ENCODE measurements at places on chromosomes 2 and 18.

DNA sequence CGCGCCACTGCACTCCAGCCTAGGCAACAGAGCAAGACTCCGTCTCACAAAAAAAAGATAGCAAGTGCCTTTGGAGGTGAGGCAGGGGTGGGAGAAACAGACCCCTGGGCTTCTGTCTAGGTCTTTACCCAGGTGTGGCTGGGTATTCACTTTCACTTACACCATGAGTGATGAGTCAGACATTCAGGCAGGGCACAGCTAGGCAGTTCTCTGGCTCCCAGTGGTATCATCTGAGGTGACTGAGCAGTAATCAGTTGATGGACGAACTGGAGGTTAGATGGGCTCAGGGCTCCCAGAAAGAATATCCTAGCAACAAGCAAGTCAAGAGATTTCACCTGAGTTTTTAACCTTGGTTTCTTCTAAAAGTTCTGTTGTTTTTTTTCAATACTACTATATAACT lies 107.0 kb upstream of the RAB6C start:
- no peak for DNase-seq

- DNase-seq: no peak
Measured at GRCh38 chr18:77131652-77132368, 773 bp downstream of the MBP start.

GRCh38 chr2:159788253-159788652 lies 9.8 kb downstream of the CD302 start:
- DNase-seq: no peak

- peak; percentile 21 for DNase-seq
Measured at GRCh38 chr2:181231886-181232621, 225.1 kb upstream of the ITGA4 start.

- DNase-seq: no peak
Measured at GRCh38 chr2:165700531-165700930, 93.5 kb downstream of the GALNT3 start.

DNA sequence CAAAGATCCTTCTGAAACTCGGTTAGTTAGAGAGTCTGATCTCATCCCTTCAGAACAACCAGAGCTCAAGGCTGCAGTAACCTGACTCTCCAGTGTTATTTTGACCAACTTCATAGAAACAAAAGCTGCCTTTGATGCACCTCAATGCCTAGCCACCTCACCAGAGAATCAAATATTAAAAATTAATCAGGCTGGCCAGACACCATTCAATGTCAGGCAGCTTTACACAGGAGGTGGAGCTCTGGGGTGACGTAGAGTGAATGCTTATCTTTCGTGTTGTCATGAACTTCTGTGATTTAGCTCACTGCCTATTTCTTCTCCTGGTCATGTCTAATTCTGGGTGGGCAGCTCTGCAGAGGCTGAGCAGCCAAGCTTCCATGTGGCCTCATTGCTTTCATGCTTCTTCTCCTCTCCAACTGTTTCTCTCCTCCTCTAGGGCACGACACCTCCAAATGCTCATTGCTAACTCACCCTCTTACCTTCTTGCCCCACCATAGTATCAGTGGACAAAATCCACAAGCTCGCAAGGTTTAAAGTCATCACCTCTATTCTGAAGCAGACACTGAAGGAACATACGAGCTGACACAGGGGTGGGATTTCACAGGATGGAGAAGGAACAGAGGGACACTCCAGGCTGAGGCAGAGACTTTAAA lies 39.4 kb downstream of the AAK1 start:
- no peak for DNase-seq

DNA sequence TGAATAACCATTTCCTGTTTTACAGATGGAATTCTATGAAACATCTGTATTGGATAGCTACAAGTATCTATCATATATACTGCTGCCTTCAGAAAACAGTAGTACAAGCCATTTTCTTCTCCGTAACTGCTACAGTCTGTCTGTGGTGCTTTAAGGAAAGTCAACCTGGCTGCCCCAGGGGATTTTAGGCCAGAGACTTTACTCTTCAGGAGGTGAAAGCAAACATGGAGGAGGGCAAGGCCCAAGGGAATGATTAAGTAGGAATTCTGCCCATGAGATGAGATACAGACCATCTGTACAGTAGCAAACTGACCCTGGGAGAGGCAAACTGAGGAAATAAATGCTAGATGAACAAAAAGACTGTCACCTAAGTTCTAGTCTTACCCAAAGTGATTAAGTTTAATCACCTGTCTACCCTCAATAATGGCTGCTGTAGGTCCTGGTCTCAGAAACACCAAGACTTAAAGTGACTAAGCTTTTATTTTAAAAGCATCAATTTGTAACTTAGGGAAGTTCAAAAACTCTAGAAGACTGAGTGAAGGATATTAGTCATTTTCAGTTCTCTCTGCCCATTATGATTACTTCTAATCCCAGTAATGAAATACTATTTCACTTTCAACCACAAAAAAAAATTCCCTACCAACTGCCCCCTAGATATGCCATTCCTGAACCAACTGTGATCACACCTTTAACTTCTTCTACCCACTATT lies 14.8 kb downstream of the MBD2 start:
- DNase-seq: peak; percentile 7

DNA sequence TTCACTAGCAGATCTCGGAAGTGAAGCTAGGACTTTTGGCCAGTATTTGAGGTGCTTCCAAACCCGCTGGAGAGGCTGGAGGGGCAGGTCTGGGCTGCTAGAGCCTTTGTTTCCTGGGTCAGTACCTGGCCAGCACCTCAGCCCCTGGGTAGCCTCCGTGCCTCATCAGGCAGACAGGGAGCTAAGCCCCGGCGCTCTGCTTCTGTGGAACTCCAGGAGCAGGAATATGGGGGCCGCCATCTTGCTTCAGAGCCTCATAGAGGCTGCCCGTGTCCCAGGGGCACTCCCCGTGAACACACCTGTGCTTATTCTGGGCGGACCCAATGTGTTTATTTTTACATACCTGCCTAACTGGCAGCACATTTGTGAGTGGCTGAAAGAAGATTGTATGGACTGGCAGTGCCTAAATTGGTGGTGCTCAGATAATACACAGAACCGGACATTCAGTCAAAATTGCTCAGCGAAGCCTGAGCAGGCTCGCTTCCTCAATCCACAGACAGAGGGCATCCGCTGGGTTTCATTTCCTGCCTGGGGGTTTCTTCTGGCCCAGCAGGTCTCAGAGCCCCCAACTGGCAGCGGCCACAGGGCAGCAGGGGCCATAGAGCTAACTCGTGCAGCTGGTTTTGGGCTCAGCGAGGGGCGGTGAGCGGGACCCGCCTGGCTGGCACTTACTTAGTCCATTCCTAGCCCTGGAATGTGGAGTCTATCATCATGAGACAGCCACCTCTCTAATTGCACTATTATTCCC lies 176.8 kb upstream of the ALKAL2 start:
- no peak for DNase-seq

GRCh38 chr2:44582363-44583008 lies 220.7 kb downstream of the CAMKMT start:
- no peak for DNase-seq

- peak; percentile 74 for DNase-seq
Measured at GRCh38 chr18:70454704-70455322, 166.0 kb downstream of the SOCS6 start.

DNA sequence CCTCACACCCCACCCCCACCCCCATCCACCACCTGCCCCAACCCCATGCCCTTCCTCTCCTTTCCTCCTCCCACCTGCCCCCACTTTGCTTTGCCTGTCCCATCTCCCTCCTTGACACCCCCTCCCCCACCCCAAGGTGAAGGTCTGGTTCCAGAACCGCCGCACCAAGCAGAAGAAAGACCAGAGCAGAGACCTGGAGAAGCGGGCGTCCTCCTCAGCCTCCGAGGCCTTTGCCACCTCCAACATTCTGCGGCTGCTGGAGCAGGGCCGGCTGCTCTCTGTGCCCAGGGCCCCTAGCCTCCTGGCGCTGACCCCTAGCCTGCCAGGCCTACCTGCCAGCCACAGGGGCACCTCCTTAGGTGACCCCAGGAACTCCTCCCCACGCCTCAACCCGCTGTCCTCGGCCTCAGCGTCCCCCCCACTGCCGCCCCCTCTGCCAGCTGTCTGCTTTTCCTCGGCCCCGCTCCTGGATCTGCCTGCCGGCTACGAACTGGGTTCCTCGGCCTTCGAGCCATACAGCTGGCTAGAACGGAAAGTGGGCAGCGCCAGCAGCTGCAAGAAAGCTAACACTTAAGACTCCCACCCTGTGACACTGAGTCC lies 3.0 kb upstream of the ATP6V1B1 start:
- no peak for DNase-seq

DNA sequence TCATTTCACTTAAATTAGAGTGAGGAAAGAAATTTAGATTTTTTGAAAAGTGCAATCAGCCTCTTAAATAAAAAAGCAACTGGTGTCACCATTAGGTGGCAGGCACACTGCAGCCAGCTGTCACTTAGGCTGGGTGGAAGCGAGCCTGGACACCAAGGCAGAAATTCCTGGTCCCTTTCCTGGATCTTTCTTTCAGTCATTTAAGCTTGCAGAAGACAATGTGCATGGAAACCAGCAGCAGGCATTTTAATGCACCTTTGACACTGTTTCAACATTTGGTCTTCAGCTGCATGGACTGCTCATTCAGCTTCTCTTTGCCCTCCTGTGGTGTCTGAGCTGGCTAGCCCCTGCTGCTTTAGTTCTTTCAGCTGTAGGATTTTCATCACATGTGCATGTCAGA lies 61.0 kb downstream of the AQP4 start:
- no peak for DNase-seq

DNA sequence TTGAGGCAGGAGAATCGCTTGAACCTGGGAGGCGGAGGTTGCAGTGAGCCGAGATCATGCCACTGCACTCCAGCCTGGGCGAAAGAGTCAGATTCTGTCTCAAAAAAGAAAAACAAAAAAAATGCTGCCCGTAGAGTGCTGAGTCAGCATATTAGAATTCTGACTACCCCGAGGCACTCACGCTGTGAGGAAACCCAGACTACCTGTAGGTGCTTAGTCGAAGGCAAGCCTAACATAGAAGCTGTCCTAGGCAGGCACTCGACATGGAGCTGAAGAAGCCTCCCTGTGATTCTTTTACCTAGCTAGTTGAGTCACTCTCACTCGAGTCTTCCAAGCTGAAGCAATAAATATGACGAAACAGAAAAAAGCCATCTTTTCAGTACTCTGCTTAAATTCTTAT lies 1323.2 kb upstream of the DDX18 start:
- no peak for DNase-seq

- DNase-seq: no peak
Measured at GRCh38 chr2:60531701-60532133, 21.7 kb downstream of the BCL11A start.

DNA sequence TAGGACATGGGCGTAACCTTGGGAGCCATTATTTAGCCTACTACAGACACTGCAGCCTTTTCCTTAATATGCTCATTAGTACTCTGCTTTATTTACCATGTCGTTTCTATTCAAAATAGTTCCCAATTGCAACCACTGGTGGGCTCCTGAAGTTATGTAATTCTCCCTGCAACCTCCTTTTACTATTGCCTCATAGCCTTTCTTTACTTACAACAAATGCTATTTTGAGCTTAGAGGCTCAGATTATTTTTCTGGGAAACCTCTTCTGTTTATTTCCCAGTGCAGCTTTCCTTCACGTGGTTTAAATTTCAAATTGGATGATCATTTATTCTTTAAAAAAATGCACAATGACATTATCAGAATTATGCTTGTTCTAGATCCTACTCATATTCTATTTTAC lies 492.3 kb upstream of the TMEFF2 start:
- DNase-seq: no peak

DNA sequence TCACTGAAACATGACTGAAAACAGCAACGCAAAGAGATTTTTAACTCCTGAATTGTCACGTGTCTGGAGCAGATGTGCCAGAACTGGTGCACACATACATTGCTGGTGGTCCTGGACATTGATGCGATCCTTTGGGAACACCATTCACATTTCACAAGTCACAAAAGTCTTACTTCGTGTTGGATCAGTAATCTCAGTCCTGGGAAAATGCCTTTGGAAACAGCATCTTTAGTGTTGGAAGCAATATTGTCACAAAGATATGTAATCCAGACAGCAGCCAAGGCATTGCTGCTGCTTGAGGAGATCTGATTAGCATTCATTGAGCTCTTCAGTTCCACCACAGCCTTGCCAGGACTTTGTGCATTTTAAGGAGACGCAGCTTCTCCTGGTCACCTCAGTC lies 126.2 kb upstream of the SH3BP4 start:
- DNase-seq: no peak

GRCh38 chr2:149400997-149401396 lies 70.6 kb downstream of the LYPD6 start:
- peak; percentile 32 for DNase-seq

GRCh38 chr2:218301176-218301819 lies 9.0 kb upstream of the TMBIM1 start:
- peak; percentile 81 for DNase-seq

DNA sequence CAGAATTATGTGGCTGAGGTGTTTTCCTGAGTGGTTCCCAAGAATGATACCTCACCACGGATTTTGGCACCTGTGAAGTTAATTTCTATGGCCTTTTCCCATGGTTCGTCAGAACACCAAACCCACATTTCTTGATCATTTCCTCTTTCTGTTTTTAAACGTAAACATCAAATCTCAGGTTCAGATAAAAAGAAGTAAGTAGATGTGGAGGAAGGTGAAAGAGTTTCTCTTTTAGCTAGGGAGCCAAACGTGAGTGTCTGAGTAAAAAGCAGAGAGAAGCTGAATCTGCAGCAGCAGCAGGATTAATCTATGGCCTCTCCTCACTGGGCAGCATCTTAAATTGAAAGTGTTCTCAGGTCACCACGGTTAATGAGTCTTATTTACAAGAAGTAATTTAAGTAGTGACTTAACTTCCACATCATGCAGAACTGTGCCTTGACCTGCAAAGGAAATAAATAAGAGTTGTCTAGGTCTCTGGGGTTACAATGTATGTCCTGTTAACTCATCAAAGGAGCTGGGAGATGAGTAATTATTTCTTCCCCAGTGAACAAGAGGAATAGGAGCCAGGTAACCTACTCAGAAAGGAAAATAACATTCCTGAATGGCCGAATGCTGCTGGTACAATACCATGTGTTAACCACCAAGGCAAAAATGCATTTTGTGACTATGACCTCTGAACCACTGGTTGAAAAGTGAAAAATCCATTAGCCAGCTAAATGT lies 139.6 kb upstream of the NETO1 start:
- DNase-seq: no peak

DNA sequence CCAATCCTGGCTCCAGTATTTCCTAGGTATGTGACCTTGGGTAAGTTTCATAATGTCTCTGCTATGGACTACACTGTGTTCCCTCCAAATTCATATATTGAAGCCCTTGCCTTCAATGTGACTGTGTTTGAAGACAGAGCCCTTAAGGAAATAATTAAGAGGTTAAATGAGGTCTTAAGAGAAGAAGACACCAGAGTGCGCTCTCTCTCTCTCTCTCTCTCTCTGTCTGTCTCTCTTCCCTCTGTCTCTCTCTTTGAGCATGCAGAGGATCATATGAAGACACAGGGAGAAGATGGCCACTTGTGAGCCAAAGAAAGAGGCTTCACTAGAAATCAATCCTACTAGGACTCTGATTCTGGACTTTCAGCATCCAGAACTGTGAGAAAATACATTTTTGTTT lies 52.2 kb downstream of the NXPH2 start:
- no peak for DNase-seq

GRCh38 chr2:232873292-232873908 lies 3.3 kb downstream of the SNORC start:
- DNase-seq: no peak

GRCh38 chr2:74528600-74529356 lies 728 bp downstream of the AUP1 start:
- no peak for DNase-seq

Data from brain microvascular endothelial cell (primary cell).